NCI-H1417 (cell line): ENCODE measurements at places on chromosomes 11 and 22.

DNA sequence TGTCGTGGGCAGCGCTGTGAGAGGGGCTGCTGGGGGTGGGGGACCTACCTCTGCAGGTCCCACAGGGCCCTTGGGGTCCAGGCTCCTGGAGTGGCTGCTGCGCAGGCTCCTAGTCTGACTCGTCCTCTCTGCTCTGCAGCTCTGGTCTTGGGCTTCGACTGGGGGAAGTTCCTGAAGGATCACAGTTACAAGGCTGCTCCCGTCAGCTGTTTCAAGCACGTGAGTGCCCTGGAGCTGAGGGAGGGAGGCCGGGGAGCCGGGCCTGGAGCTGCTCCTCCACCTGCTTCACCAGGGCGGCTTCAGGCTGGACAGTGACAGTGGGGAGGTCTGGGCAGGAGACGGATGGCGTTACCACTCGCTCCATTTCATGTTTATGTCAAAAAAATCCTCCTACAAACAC lies 11.9 kb downstream of the L3MBTL2 start:
- no peak for DNase-seq

GRCh38 chr11:109606256-109606655 lies 184.3 kb downstream of the C11orf87 start:
- no peak for DNase-seq

GRCh38 chr11:96085319-96085930 lies 161.5 kb upstream of the MTMR2 start:
- DNase-seq, result peak; percentile 22

DNA sequence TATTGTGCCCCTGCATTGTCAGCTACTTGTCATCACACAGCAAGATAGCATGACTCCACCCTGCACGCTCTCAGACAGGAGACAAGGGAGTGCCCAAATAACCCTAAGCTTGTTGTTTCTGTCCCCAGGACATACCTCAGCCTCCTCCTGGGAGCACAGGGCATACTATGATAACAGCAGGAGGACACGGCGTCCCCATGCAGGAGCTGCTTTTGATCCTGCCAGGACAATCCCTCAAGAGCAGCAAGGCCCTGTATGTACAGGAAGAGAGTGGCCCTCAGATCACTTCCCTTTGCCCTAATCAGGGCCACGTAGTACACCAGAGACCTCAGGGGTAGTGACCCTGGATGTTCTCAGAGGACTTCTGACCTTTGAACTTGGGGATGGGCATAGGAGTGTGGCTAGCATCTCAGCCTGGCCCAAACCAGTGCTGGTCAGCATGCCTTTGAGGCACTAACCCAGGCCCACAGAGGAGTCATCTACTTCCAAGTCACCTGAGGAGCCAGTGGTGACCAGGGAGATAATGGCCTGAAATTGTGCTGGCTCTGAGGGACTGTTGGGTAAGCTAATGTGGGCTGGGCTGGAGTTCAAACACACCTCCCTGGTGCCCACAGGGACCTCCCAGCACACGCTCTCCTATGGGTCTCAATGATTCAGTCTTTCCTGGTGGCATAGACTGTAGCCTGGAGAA lies 9.2 kb downstream of the APOA4 start:
- no peak for DNase-seq

DNA sequence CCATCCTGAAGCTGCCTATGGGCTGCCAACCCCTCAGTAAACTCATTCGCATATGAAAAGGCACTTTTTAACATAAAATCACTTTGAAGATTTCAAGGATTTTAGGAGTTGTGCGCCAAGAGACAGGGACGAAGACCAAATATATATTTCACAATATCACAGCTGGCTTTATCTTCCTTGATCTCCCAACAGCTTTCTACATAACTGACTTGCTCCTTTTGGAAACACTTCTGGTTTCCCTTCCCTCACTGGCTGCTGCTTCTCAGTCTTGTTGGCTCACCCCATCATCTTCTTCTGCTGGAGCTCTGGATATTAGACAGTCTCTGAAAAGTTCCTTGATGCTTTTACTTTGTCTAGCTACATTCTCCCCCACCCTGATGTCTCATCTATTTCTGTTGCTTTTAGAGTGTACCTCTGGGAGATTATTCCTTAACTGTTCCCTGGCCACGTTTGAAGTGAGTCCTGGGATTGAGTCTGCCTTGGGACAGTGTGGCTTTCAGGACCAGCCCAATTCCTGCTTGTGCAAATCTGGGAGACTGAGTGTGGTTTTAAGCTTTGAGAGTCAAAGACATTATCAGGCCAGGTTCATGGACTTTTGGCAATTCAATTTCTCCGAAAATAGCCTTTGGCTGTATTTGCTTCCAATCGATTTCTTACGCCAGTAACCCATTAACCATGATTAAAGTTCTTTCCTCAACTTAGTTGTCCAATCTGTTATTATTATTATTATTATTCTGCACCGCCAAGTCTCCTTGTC lies 30.9 kb upstream of the NNMT start:
- DNase-seq, result no peak

GRCh38 chr11:57279116-57279515 lies 42.1 kb upstream of the APLNR start:
- no peak for DNase-seq

GRCh38 chr11:58003036-58003435 lies 20.6 kb upstream of the OR9Q1 start:
- no peak for DNase-seq

DNA sequence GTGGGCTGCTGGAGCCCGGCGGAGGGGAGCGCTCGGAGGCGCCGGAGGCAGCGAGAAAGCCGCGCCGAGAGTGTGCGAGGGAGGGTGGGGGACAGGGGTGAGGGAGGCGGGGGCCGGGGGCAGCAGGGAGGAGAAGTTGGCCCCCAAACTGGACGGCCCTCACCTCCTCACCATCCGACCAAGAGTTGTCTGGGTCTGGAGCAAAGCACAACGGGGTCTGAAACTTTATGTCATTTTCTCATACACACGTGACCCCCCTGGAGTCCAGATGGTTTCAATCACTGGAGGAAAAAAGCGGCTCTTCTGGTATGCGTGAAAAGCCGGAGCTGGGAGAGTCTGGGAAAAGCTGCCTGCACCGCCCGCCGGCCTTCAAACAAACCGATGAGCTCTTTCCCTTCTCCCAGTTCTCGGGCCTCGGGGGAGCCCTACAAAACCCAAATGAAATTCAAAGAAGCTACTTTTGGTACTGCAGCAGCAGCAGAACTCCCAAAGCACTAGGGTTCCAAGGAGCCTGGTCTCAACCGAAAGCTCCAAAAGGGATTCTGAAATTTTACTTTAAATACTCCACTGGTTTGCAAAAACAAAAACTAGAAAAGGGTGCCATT lies 39.7 kb upstream of the AKIP1 start:
- peak; percentile 65 for DNase-seq

- peak; percentile 83 for DNase-seq
These were observed 20.6 kb upstream of the EIF3M start for GRCh38 chr11:32562839-32563599.

DNA sequence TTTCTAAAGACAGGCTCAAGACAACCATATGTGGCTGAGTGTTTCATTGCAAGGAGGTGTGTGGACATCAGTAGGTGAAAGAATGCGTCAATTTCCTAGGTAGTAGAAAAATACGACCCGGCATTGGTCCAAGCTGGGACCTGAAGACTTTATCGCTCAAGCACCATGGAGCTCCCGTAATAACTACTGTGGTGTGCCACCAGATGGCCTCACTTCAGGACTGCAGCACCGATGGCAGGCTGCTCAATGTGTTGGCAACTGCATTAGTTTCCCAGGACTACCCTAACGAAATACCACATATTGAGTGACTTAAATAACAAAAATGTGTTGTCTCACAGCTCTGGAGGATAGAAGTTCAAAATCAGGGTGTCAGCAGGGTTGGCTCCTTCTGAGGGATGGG lies 72.4 kb upstream of the FAT3 start:
- DNase-seq, result no peak

DNA sequence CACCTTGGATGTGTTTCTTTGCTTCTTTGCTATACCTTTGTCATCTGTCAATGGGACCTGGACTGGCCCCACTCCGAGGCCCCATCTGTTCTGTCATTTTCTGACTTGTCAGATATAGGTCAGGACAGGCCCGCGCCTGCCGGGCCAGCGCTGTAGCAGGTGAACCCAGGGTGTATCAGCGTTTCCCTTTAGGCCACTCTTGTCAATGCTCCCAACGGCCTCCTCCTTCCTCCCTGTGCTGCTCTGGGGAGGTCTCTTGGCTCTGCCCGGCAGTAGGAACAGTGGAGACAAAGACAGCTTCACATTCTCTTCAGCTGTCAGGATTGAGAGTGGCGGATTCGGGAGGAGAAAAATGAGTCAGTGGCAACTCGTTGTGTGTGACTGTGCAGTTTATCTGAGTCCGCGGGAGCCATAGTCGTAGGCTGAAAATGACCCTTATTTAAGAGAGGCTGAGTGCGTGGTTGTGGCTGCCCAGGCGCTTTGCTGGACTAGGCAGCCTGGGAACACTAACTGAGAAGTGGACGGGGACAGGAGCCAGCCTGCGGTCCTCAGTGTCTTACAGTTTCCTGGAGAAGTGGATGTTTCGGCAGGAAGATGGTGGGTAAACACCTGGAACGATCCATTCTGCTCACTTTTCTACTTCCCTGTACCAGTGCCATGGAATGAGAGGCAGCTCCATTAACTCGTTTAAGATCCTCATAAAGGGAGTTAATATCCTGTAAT lies 102.3 kb downstream of the PRR5L start:
- DNase-seq, result peak; percentile 19

DNA sequence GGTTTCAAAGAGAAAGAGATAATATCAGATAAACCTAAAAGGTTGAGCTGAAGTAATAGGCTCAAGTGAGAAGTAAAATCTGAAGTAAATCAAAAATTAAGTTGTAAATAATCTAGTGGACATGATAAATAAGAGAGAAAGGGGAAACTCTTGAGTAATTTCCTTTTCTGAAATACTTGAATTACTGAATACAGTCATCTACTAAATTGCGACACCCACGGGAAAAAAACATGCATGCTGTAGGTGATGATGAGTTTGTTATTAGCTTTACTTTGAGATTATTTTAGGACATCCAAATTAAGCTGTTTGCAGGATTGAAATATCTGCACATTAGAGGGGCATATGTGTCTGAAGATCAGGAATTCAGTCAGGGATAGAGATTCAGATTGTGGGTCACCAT lies 50.0 kb upstream of the CARD18 start:
- DNase-seq, result no peak

- DNase-seq, result no peak
These were observed 48.7 kb downstream of the TBC1D22A start for GRCh38 chr22:46810856-46811786.

DNA sequence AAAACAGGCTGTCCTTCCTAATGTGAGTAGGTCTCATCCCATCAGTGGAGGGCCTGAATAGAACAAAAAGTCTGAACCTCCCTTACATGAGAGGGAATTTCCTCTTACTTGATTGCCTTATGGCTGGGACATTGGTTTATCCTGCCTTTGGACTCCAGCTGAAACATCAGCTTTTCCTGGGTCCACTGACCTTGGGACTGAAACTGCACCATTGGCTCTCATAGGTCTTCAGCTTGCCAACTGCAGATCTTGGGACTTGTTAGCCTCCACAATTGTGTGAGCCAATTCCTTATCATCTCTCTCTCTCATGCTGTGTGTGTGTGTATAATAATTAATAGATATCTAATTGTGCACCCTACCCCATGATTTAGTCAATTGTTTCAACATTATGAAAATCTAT lies 375.3 kb upstream of the DDI1 start:
- DNase-seq, result no peak

GRCh38 chr11:74680703-74681531 lies 50.3 kb downstream of the CHRDL2 start:
- no peak for DNase-seq

GRCh38 chr11:108167624-108168023 lies 46.3 kb downstream of the ACAT1 start:
- DNase-seq, result no peak

DNA sequence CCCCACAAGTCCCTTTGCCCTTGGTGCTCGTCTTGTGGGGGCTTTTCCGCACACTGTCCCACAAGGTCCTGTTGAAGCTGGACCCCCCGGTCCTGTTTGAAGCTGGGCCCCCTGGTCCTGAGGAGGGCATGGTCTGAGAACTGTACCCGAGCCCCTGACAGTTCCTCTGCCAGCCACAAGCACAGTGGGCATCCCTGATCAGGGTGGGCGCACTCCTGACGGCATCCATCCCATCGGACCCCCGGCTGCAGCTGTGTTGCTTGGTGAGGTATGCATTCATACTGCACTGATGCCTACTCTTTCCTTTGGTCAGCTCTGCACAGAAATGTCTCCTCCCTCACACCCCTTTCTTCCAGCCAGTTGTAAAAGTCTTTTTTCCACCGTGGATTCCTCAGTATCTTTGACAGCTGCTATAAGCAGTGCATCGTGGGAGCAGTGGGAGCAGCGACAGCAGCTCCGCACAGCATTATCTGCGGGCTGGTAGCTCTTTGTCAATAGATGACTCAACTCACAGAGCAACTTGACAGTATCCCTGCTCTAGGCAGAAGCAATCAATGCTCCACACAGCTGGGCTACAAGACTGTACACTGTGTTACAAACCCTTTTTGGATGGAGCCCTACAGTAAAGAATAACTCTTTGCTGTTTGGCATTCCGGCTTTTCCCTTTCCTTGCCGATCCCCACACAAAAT lies 1030.8 kb upstream of the CCDC90B start:
- DNase-seq, result no peak

GRCh38 chr11:108895579-108896480 lies 231.0 kb downstream of the DDX10 start:
- DNase-seq, result no peak

DNA sequence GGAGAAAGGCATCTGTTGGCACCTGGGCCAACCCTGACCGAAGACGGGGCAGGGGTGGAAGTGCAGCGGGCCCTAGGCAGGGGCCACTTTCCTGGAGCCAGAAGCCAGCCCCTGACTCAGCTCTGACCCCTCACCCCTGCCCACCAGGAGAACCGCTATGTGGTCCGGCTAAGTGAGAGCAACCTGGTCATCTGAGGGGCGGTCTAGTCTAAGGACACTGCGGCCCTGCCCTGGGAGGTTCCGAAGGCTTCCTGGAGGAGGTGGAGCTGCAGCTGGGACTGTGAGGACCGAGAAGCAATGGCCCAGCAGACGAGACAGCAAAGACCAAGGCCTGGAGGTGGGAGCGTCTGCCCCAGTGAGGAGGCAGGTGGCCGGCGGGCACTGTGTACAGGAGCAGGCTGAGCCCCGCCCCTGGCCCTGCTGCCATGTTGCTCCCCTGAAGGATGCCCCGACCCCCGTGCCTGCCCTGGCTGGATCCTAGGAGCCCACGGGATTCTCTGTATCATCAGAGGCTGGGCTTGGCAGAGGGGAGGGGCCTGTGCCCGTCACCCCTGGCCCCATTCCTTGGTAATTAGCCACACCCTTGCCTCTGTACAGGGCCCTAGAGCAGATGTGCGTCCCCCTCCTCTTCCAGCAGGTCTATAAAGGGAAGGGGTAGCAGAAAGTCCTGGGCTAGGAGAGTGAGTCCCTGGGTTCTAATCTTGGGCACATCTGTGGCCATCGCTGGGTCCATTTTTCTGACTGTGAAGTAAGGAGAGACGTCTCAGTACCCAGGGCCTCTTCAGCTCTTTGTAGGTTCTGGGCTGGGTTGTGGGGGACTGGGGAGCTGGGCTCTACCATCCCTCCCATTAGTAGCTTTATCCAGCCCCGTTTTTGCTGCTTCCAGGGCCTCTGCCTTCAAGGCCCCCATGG lies 19.4 kb downstream of the RELT start:
- DNase-seq, result no peak
